ENCODE measurements at places on chromosomes 6 and 20. TPM values are rescaled to one million over a fixed set of nuclear protein-coding genes. Genes with fewer than 3 reads are reported as not detected.

DNA sequence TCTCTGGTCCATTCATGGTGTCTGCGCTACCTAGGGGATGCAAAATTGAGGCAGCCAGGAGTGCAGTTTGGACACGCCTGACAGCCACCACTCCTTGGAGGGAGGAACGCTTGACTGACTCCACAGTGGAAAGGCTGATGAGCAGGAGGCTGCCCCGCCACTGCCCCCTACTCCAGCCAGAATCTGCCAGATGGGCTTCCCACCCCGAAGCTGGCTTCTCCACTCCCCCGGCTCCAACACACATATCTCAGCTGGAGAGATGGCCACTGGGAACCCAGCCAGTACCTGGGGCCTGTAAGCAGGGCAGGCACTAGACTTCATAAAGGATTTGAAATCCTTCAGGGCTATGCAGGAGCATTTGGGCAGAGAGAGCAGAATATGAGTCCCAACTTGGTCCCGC lies 51.4 kb upstream of the BLCAP start:
- no peaks in the 10 kb centered on the region for H3K36me3 ChIP-seq
- DNase-seq: no peak
- no peak overlapping the region for H3K4me3 ChIP-seq
- no peaks in the 10 kb centered on the region for H3K4me1 ChIP-seq

DNA sequence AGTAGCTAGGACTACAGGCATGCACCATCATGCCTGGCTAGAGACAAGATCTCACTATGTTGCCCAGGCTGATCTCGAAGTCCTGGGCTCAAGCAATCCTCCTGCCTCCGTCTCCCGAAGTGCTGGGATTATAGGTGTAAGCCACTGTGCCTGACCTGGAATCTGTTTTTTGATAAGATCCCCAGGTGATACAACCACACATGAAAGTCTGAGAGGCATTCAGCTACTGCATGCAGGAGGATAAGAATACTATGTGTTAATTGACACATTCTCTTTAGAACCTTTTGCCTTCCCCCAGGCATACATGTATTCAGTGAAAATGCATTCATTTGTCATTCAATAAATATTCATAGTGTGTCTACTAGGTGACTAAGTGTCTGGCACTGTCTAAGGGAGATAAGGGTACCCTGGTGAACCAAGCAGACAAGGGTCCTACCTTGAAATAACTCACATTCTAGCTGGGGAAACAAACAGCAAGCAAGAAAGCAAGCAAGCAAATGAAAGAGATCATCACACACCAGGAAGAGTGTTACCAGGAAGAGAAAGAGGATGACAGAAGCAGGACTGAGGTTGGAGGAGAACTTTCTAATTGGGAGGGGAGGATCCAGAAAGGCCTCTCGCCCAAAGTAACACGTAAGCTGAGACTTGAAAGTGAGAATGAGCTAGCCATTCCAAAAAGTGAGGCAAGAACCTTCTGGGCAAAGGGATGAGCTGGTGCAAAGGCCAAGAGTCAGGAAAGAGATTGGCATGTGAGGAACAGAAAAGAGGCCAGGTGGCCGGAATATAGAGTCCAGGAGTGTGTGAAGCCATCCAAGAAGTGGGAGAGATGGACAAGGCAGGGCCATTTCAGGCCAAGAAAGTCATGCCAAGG lies 6.5 kb downstream of the GFOD1 start:
- no peak overlapping the region for H3K4me3 ChIP-seq
- no peak for DNase-seq
- peaks cover 28% of the 10 kb centered on the region for H3K27me3 ChIP-seq

The LY6G5B gene
- 24.2 TPM for total RNA-seq

The TMEM217 gene
- total RNA-seq: 0.82 TPM

DNA sequence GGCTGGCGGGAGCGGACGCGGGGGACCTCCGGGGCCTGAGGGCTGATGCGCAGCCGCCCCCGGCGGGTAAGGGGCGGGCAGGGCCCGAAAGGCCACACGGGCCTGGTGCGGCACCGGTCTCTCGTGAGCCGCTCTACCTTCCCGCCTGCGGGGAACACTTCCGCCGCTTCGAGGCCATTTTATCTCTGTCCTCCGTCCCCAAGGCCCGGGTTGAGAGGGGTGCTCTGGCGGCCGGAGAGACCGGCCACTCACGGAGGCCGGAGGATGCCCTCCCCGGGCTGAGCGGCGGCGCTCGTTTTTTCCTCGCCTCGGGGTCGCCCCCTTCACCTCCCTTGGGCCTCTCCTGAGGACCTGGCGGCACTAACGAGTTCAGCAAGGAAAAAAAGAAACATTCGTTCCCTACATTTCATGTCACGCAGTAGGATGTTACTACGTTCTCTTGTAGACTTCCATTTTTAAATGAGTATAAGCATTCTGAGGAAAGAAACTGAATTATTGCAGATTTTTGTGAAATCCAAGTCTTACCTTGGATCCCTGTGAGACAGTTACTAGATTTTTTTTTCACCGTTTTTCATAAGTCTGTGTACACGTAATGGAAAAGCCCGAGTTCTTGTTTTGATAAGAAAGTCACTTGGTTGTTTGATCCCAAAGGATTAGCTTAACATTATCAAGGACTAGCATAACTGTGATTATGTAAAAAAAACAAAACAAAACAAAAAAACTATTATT lies 575 bp downstream of the WTAP start:
- H3K4me1 ChIP-seq: peaks cover 48% of the 10 kb centered on the region
- DNase-seq: no peak
- no peaks in the 10 kb centered on the region for H3K27me3 ChIP-seq
- peak overlapping the region; percentile 89 for H3K4me3 ChIP-seq

The CASS4 gene
- total RNA-seq: 0.14 TPM

DNA sequence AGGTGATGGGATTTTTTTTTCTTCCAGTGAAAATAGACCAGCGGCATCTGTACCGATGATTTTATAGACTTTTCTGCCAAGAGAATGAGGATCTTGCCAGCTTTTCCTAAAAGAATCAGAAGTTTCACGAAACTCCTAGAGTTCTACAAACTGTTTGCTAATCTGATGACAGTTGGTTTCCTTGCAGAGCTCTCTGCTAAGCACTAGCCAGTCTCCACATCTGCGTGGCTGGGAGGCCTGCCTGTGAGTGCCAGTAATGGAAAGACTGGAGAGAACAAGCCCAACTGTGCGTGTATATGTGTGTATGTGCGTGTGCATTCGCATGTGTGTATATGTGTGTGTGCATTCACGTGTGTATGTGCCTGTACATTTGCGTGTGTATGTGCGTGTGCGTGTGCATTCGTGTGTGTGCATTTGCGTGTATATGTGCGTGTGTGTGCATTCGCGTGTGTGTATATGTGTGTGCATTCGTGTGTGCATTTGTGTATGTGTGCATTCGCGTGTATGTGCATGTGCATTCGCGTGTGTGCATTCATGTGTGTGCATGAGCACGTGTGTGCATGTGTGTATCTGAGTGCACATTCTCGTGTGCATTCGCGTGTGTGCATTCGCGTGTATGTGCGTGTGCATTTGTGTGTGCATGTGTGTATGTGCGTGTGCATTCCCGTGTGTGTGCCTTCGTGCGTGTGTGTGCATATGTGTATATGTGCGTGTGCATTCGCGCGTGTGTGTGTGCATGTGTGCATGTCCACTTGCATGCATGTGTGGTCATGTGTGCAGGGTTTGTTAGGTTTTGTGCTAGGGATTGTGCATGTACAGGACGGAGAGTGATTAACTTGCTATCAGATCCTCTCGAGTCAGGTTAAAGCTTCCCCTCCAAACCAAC lies 379.4 kb downstream of the TAF4 start:
- no peak overlapping the region for H3K27ac ChIP-seq
- H3K27me3 ChIP-seq: peaks cover 15% of the 10 kb centered on the region
- no peak for DNase-seq
- no peak overlapping the region for H3K4me3 ChIP-seq

The STMND1 gene
- not detected for total RNA-seq

- no peaks in the 10 kb centered on the region for H3K36me3 ChIP-seq
- H3K4me3 ChIP-seq: no peak overlapping the region
- no peaks in the 10 kb centered on the region for H3K27me3 ChIP-seq
- no peak for DNase-seq
- no peaks in the 10 kb centered on the region for H3K4me1 ChIP-seq
- no peak overlapping the region for H3K27ac ChIP-seq
These were observed 93.6 kb upstream of the NFATC2 start for GRCh38 chr20:51636123-51636522.

- H3K27ac ChIP-seq: no peak overlapping the region
- H3K36me3 ChIP-seq: no peaks in the 10 kb centered on the region
- DNase-seq: no peak
These were observed 13.5 kb upstream of the XRN2 start for GRCh38 chr20:21289651-21290050.

The EPB41L2 gene
- 114 TPM for total RNA-seq

- H3K4me3 ChIP-seq: no peak overlapping the region
- H3K4me1 ChIP-seq: no peaks in the 10 kb centered on the region
- no peak for DNase-seq
- H3K27me3 ChIP-seq: no peaks in the 10 kb centered on the region
- no peak overlapping the region for H3K27ac ChIP-seq
These were observed 43.2 kb upstream of the ADGRF5 start for GRCh38 chr6:46964716-46965519.

DNA sequence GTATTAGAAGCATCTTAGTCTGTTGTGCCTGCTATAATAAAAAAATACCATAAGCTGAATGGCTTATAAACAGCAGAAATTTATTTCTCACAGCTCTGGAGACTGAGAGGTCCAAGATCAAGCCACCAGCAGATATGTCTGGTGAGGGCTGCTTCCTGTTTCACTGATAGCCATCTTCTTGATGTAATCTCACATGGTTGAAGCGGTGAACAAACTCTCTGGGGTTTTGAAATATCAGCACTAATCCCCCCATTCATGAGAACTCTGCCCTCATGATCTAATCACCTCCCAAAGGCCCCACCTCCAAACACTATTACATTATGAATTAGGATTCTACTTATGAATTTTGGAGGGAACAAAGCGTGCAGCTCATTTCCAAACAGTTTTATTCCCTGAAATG lies 11.6 kb upstream of the CLVS2 start:
- no peaks in the 10 kb centered on the region for H3K4me1 ChIP-seq
- H3K27ac ChIP-seq: no peak overlapping the region
- H3K27me3 ChIP-seq: peaks cover 43% of the 10 kb centered on the region
- no peak overlapping the region for H3K4me3 ChIP-seq
- DNase-seq: no peak
- H3K36me3 ChIP-seq: no peaks in the 10 kb centered on the region

- H3K27ac ChIP-seq: no peak overlapping the region
- H3K27me3 ChIP-seq: peaks cover 2% of the 10 kb centered on the region
- H3K36me3 ChIP-seq: no peaks in the 10 kb centered on the region
- no peaks in the 10 kb centered on the region for H3K4me1 ChIP-seq
These were observed 23.1 kb downstream of the CRYBG1 start for GRCh38 chr6:106383573-106383972.

DNA sequence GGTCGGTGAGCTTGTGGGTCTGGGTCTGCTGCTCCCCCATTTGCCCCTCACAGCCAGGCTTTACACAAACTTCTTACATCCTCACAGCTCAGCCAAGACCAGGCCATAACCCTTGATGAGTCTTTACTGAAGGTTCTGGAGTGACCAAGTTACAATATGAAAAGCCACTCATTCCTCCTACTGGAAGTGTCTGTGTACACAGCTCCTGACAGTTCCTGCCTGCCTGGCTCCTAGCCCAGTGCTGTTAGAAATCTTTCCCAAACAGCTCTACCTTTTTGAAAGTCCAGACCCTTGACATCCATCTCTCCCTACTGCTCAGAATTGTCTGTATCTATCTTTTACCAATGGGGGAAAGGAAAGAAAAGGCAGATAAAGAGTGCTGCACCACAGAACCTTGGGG lies 106.9 kb downstream of the PAX1 start:
- DNase-seq: no peak
- peaks cover 44% of the 10 kb centered on the region for H3K27me3 ChIP-seq
- H3K4me3 ChIP-seq: no peak overlapping the region
- H3K27ac ChIP-seq: no peak overlapping the region
- no peaks in the 10 kb centered on the region for H3K36me3 ChIP-seq

The SPTLC3 gene
- 0.09 TPM for total RNA-seq

DNA sequence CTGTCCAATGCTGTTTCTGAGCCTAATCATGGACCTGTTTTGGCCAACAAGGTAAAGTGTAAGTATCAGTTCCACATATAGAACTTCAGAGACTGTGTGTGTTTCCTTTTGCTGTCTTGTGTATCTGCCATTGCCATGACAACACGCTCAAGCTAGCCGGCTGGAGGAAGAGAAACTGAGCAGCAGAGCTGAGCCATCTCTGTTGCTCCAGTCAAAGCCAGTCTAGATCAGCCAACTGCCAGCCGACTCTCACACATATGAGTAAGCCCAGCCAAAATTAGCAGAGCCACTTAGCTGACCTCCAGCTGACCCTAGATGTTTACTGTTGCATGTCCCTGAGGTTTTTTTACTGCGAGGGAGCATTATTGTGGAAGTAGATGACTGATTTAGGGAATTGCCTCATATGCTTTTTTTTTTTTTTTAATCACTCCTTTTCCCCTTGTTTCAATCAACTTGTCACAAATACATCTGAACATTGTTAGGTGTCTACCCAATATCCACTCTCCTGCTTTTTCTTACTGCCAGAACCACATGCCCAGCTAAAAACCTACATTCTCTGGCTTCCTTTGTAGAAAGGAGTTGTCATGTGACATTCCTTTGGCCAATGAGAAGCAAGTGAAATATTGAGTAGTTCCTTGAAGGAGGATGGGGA lies 304.3 kb upstream of the SUPT3H start:
- no peak overlapping the region for H3K4me3 ChIP-seq
- peaks cover 14% of the 10 kb centered on the region for H3K4me1 ChIP-seq
- H3K27ac ChIP-seq: no peak overlapping the region

DNA sequence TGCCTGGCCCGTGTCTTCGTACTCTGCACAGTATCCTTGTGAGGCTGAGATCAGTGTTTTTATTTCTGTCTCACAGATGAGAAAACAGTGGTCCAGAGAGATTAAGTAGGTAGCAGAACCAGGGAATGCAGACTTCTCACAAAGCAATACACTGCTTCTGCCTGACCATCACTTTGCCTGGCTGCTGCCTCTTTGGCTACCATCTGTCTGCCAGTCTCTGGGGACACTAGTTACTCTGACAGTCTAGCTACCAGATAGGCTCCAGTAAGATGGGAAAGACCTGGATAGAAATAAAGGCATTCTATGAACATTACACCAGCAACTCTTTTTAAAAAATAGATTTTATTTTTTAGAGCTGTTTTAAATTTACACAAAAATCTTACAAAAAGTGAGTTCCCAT lies 96.9 kb downstream of the PHACTR3 start:
- H3K27ac ChIP-seq: no peak overlapping the region
- H3K36me3 ChIP-seq: no peaks in the 10 kb centered on the region
- no peak overlapping the region for H3K4me3 ChIP-seq
- peaks cover 93% of the 10 kb centered on the region for H3K27me3 ChIP-seq

The FAM83B gene
- total RNA-seq: not detected

- H3K36me3 ChIP-seq: no peaks in the 10 kb centered on the region
- no peak overlapping the region for H3K27ac ChIP-seq
- H3K27me3 ChIP-seq: no peaks in the 10 kb centered on the region
- H3K4me1 ChIP-seq: peaks cover 3% of the 10 kb centered on the region
- no peak for DNase-seq
These were observed 308.6 kb upstream of the MAP3K7 start for GRCh38 chr6:90895299-90896074.

The SLC17A1 gene
- not detected for total RNA-seq

The CGA gene
- not detected for total RNA-seq

The SIRPB2 gene
- not detected for total RNA-seq

GRCh38 chr6:125784365-125784764 lies 6.4 kb upstream of the NCOA7 start:
- peaks cover 2% of the 10 kb centered on the region for H3K4me1 ChIP-seq
- H3K36me3 ChIP-seq: no peaks in the 10 kb centered on the region

The PNPLA1 gene
- not detected for total RNA-seq
